Stimulated activated naive CD8-positive, alpha-beta T cell treated with anti-CD3 and anti-CD28 coated beads, Interleukin-15, amount 100 ng/mL, for 72 hours (primary cell): ENCODE measurements at places on chromosomes 16 and 17.
A peak's percentile ranks its signal among the peaks of the same experiment; 100 is the strongest.

DNA sequence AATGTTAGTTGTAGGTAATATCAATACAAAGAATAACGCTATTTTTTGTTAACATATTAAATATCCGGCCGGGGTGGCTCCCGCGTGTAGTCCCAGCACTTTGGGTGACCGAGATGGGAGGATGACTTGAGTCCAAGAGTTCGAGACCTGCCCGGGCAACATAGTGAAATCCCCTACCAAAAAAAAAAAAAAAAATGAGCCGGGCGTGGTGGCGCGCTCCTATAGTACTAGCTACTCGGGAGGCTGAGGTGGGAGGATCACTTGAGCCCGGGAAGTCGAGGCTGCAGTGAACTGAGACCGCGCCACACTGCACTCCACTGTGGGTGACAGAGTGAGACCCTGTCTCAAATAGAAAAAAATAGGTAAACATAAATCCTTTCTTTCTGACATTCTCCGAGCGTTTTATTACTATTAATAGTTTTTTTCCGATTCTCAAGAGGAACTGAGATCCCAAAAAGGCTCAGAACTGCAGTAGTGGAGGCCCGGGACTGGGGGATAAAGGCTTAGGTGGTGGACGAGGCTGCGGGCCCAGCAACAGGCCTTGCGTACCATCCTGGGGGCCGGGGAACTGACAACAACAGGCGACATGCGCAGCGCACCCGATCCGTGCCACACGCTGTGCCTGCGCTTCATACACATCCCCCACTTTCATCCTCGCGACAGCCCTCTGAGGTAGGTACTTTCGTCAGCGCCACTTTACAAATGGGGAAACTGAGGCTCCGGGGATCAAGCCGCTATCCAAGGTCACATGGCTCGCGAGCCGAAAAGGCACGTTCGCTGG, 919 bp downstream of the N4BP1 start:
- DNase-seq = peak; percentile 62

- no peak for DNase-seq
These were observed 189.9 kb downstream of the FTO start for GRCh38 chr16:53893731-53894435.

DNA sequence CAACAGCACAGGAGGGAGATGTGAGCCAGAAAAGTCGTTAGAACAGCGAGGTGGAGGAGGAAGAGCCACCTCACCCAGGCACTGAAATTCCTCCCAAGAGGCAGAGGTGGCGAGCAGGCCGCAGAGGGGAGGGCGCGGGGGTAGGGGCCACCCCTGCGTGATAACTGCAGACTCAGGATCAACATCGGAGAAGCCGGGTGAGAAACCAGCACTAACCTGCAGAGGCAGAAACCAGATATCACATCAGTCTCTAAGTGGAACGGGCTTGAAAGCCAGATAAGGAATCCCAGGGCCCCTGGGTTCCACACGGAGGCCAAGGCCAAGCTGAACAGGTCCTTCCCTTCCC, 39.4 kb upstream of the ZC3H18 start:
- DNase-seq = no peak

- no peak for DNase-seq
These were observed 3.7 kb downstream of the CMTM1 start for GRCh38 chr16:66569827-66570405.

DNA sequence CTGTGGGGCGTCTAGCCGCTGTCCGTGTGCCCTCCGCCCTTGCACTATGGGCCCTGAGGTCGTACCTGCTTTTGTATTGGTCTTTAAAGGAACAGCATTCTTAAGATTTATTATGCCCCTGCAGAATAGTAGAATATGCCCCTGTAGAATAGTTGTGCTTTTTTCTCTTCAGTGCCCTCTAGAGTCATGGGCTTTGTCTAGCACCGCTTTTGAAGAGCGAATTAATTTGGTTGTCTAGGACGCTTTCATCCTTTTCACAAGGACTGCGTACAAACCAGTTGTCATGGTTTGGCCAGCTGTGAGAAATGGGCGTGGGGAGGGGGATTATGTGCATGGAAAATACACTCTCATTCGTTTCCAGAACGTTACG, 621 bp downstream of the CEP95 start:
- no peak for DNase-seq

DNA sequence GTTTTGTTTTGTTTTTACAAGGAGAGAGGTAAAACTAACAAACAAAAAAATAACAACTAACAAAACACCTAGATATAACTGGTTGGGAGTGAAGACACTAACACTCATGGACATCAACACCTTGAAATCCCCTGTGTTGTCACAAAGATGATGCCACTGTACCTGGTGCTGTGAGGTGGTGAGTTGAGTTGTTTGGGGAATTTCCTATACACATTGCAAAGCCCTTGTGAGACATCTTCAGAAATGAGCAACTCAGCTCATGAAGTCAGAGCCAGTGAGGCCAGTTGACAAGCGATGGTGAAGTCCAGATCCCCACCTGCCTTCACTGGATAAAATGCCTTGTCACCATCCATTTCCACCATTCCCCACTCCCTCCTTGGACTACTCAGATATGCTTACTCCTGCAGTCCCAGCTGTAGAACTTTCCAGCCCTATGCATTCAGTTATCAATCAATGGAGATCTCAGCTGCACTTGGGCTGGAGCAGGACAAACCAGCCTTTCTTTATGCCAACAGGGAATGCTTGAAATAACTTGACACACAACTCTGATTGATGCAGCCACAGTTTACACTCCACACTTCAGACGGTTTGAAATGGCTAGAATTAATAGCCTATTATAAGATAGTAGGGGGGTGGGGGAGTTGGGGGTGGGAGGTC, 22.2 kb downstream of the ANKFN1 start:
- DNase-seq = no peak

DNA sequence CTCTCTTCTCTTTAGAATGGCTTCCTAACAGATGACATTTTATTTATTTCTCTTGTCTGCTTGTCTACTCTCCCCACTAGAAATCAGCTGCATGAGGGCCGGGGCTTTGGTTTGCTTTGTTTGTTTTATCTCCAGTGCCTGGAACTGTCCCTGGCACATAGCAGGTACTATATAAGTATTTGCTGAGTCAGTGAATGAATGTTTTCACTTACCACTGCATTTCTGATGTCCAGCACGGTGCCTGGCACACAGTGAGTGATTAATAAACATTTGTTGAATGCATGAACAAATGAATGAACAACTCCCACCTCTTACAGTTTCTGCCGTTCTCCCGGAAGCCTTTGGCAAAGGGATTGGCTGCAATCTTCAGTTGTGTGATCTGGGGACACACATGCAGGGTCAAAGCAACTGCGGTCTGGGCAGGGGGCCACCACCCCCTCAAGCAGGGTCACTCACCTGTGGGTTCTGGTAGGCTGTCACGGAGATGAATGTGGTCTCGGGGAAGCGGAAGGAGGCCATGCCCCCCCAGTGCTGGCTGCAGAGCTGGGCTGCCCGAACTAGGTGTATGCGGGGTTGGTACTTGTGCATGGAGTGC, 3.4 kb downstream of the TBX6 start:
- no peak for DNase-seq

GRCh38 chr17:2275722-2276121, 27.9 kb downstream of the SMG6 start:
- DNase-seq = no peak

- no peak for DNase-seq
These were observed at the start of gene HBM for GRCh38 chr16:165539-166374. Gene HBM, plus strand, starts transcription at chr16:165978. Its CDS starts 20 bp downstream, at chr16:165998.

DNA sequence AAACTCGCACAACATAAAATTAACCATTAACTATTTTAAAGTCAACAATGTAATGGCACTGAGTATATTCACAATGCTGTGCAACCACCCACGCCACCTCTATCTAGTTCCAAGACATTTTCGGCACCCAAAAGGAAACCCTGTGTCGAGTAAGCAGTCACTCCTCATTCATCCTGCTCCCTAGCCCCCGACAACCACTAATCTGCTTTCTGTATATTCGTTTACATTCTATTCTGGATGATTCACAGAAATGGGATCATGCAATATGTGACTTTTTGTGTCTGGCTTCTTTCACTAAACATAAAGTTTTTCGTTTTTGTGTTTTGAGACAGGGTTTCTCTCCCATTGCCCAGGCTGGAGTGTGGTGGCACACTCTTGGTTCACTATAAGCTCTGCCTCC, 42.2 kb upstream of the HAPSTR1 start:
- no peak for DNase-seq

DNA sequence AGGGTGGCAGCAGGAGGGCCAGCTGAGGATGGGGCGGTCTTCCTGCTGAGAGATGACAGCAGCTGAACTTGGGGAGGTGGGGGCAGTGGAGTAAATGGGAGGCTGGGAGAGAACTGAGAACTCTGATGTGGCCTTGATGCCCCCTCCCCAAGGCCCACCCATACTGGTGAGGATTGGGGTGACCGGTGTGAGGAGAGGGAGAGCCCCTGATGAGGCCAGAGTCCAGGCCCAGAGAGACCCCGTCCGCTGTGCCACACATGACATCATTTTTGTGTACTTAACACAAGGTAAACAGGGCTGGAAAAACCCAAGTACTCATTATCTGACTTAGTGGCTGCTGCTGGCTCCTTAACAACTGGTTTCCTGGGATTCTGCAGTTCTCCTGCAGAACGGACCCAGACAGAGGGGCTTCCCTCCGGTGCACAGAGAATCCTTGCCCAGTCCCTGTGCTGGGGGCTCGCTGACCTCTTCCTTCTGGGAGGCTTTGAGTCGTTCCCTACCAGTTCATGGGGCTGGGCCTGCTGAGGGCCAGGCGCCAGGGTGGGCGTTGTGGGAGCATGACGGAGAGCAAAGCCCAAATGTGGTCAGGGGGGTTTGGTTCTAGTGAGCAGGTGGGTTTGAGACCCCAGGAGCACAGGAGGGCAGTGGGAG, 207.6 kb downstream of the RAB11FIP4 start:
- no peak for DNase-seq

- DNase-seq = no peak
These were observed 9.9 kb downstream of the LGALS3BP start for GRCh38 chr17:78969865-78970264.
